ENCODE measurements at places on chromosomes 6 and 20. TPM values are rescaled to one million over a fixed set of nuclear protein-coding genes. Genes with fewer than 3 reads are reported as not detected.

- no peak for DNase-seq
These were observed 11.9 kb downstream of the FAM184A start for GRCh38 chr6:119066517-119066916.

The HTR1E gene
- total RNA-seq, result not detected

DNA sequence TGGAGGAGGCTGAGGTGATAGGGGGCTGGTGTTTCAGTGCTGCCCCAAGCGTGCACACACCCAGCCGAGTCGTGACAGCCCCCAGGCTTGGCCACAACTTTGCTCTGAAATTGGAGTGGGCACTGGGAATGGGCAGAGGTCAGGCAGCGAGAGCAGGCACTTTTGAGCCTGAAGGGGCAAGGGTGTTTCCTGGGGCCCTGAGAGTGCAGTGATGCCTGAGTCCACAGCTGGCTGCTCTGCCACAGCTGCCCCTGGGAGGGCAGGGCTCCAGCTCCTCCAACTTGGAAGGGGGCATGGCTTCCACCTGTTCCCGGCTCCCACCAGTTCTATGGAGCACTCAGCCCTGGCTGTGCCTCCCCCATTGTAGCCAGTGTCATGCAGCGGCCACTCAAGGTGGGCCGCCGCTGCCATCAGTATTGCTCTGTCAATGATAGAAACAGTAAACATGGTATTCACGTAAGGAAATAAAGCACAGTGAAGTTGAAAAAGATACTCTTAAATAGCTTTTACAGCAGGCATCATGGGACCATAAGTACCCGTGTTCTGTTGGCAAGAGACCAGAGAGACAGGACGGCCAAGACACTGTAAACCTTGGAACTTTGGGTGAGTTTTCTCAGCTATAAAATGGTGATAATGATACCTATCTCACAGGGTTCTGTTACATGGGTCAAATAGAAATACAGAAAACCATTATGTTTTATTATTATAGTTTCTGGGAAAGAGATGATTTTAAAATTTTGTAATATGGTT is 108.9 kb downstream of the THEMIS start:
- no peak for DNase-seq

The JARID2 gene
- total RNA-seq, result 34.5 TPM

DNA sequence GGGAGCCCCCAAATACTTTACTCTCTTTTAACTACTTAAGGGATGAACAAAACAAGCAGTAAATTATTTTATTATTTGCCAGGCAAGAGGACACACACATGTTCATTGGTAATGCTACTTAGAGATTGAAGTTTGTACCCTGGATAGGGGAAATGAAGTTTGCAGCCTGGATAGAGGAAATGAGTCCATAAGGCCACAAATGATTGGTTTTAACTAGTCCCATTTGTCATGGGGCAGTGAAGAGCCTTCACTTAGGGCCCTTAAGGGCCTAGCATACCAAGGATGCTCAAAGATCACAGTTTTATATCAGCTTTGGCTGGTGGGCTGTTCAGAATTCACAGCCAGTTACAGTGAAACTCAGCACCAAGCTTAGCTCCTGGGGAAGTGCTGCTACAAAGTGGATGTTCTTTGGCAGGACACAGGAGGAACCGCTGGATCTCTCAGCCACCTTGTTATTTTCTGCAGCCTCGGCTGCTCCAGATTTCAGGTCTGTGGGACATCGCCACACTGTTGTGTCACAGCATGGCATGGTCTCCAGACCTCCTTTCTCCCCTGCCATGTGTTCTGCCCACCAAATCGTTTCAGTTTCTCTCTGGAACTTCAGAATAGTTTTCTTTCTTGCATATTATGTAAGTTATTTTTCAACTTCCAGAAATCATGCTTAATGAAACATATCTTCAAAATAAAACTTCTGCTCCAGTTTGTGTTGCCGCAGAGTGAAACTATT is 41.8 kb downstream of the NCOA7 start:
- no peak for DNase-seq

The CST4 gene
- not detected for total RNA-seq

The PI16 gene
- total RNA-seq, result not detected

The SLC44A4 gene
- total RNA-seq, result 0.32 TPM

- no peak for DNase-seq
These were observed 20.0 kb upstream of the KCNK5 start for GRCh38 chr6:39249278-39249677.

The BEND3 gene
- total RNA-seq, result 24.9 TPM

GRCh38 chr6:113065611-113066010 is 718.5 kb downstream of the RFPL4B start:
- no peak for DNase-seq

The CCM2L gene
- 0.14 TPM for total RNA-seq

DNA sequence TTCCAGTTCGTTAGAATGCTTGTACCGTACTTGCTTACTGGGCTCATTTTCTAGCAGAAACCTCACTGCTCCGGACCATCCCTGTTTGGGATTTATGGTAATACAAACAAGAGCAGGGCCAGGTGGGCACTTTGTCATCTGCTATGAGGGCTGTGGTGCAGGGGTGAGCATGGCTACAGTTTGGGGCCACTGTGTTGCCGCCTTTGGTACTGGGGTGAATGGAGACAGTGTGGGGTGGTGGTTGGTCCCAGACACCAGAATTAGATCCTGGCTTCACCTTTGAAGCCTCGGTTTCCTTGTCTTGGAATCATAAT is 95.0 kb downstream of the TOX2 start:
- no peak for DNase-seq

DNA sequence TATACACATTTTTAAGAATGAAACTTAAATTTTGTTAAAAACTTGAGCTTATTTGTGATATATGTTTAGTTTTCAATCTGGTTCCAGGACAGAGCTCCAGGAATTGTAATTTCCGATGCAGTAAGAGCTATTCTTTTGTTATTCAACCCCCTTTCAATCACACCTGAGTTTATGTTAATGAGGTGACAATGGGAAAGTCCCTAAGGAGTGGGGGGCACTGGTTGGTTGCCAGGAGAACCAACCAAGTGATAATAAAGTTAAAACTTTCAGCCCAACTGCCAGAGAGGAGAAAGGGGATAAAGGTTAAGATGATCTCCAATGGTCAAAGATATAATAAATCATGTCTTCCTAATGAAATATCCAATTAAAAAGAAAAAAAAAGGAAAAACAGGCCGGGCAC is 19.8 kb downstream of the MDN1 start:
- DNase-seq, result no peak

DNA sequence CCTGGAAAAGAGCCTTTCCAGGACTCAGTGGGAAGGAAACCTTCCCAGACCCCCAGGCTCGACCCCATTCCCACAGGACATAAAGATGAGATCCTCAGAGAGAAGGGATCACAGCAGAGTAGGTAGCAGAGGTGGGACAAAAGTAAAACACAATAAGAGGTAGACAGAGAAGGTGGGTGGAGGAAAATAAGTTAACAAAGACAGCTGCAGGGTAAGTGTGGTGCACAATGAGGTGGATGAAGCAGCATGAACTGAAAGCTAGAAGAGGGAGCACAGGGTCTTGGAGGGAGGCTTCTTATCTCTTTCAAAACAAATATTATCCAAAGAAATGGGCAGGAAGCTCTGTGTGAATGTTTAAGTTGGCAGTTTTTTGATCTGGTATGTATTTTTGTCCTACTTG is 14.0 kb upstream of the MAP7 start:
- no peak for DNase-seq

DNA sequence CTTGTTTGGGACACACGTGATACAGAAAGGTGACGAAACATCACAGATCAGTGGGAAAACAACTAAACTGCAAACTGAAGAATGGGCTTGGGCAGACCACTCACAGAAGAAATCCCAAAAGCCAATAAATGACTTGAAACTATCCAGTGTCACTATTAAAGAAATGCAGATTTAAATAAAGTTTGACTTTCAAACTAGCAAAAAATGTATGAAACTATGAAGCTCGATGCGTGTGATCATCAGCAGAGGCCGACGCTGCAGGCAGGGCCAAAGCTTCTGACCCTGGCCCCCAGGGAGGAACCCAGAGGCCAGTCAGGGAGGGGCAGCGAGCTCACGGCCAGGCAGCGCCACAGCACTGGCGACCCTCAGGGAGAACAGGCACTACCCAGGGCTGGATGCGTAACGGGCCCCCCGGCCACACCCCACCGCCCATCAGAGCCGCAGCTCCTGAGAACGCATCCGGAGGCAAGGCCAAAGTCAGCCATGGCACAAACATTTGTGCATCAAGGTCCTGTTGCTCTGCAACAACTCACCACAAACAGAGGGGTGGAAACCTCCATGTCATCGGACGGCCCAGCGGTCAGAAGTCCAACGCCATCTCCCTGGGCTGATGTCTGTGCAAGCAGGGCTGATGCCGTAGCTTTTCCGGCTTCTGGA is 94.1 kb downstream of the YTHDF1 start:
- no peak for DNase-seq

The SCRT2 gene
- 4.1 TPM for total RNA-seq

The ITPA gene
- total RNA-seq, result 58.7 TPM

GRCh38 chr6:63805808-63806572 is 170.4 kb downstream of the PHF3 start:
- DNase-seq, result no peak

GRCh38 chr20:20643927-20644326 is 68.5 kb downstream of the RALGAPA2 start:
- no peak for DNase-seq

- peak; percentile 97 for DNase-seq
These were observed 89.1 kb downstream of the NCR2 start for GRCh38 chr6:41424370-41425058.

DNA sequence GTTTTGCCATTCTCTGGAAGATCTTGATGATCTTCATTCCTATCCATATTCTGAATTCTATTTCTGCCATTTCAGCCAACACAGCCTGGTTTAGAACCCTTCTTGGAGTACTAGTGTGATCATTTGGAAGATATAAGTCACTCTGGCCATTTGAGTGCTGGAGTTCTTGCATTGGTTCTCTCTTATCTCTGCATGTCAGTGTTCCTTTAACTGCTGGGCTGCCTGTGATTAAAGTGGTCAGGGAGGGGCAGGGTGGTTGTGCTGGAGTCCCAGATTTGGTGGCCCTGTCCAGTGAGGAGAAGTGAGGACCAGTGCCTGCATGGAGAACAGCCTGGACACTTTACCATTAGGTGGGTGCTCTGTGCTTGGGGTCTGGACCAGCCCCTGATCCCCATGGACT is 173.0 kb downstream of the SOD2 start:
- DNase-seq, result no peak

DNA sequence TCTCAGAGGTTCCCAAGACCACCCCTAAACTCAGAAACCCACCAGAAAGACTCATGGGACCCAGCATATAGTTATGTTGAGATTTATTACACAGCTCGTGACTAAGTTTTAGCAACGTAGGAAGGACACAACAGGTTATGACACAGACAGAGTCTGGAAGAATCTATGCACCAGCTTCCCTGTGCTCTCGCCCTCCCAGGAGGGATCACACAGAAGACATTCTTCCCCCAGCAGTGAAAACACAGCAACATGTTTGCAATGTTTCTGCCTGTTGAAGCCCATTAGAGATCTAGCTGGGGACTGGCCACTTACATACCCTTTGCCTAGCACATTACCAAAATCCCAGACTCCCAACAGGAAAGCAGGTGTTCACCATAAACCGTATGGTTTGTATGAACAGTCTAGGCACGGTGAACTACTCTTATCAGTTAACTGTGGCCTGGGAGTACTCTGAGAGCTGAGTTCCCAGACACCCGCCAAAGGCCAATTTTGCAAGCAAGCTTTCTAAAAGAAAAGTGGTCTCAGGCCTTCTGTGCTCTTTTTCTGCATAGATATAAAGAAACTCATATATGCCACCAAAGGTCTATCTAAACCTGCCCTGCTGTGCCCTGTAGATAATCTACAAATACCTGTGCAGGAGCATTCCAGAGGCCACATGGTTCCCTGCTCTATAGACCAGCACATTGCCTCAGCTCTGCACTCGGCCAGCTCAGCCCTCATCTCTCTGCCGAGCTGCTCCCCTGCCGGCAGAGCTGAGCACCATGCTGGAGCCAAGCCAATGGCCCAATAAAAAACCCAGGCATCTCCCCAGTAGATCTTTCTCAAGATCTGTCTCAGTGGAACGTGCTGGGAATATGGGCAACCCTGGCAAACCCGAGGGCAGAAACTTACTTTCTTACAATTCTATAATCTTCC is 69.6 kb upstream of the SMIM28 start:
- DNase-seq, result no peak

GRCh38 chr6:37382994-37383765 is 29.4 kb downstream of the RNF8 start:
- DNase-seq, result no peak

GRCh38 chr6:164109770-164110140 is 695.2 kb downstream of the QKI start:
- no peak for DNase-seq

- DNase-seq, result no peak
These were observed 93.2 kb upstream of the ZNF184 start for GRCh38 chr6:27565839-27566779.

GRCh38 chr6:105966481-105966880 is 119.7 kb upstream of the PRDM1 start:
- no peak for DNase-seq

Data from neural crest cell (in vitro differentiated cells).